Activated CD4-positive, alpha-beta T cell treated with anti-CD3 and anti-CD28 coated beads for 4 hours (primary cell): ENCODE measurements at places on chromosomes 13 and 19.

DNA sequence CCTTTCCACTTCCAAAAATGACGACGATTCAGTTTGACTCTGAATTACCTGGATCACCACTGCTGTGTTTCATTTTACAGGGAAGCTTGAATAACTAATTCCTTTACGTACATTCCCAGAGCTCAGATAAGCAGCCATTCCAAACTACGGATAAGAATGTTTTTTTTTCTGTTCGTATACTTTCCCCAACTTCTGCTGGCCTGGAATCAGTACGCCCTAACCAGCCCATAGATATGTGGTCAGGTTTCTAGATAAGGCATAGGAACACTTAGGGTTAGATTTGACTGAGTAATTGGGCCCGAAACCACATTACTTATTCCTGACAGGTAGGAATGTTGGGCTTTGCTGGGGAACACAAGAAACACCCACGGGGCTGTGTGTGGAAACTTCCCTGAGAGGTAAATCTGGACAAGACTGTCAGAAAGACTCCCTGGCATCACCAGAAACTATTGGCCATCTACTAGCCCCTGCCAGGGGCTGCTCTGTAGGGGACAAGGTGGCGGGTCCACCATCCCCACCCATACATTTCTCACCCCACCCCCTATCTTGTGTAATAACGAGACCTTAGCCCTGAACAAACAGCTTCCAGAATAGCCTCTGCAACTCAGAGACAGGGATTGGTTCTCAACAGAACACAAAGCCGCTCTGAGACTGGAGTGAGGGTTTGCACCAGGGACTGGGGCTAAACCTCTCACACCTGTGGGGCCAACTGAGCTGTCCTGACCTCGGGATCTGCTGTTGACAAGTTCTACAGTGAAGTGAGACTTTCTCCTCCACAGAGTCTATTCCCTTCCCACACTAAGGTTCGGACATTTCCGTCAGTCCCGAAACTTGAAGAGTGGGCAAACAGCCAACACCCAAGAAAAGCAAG, 15.6 kb downstream of the RHPN2 start:
- no peak for DNase-seq

DNA sequence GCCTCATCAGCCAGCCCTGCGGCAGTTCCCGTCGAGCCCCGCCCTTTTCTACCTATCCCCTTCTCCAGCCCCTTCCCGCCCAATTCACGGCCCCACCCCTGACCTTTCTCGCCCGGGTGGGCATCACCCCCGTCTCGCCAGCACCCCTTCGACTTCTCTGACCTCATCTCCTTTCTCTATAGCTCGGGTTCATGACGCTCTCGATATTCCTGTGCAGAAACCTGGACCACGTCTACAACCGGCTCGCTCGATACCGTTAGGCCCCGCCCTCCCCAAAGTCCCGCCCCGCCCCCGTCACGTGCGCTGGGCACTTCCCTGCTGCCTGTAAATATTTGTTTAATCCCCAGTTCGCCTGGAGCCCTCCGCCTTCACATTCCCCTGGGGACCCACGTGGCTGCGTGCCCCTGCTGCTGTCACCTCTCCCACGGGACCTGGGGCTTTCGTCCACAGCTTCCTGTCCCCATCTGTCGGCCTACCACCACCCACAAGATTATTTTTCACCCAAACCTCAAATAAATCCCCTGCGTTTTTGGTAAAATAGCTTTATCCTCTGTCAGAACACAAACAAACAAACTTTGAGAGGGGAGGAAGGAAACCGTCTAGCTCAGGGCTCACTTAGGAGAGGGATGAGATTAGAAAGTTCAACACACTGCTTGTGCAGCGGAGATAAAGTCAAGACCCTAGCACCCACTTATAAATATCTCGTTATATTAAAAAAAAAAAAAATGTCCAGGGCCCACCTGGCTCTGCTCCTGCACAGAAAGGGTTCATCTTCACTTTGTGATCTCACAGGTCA, 5.1 kb downstream of the CD37 start:
- DNase-seq, result no peak

DNA sequence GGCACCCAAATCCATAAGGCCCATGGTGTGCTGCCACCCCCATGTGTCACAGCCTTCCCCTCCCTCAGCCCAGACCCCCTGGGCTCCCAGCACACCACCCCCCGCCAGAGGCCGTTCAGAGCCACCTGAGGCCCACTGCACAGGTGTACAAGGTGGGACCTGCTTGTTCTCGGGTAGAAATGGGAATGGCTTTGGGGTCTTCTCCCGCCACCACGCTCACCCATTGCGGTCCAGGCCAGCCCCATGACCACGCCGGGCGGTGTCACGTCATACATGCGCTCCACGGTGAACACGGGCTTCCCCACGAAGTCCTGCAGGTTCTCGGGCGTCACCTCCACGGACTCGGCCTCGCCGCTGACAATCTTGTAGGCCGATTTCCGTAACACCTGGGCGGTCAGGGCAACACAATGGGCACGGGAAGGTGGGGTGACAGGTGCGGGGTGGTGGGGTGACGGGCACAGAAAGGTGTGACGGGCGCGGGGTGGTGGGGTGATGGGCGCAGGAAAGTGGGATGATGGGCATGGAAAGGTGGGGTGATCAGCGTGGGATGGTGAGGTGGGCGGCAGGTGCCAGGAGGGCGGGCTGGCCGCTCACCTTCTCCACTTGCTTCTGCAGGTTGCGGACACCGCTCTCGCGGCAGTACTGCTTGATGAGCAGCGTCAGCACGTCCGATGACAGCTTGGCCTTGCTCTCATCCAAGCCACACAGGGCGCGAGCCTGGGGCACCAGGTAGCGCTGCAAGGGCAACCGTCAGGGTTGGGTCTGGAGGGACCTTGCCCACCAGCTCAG, 4.3 kb downstream of the RPL36 start:
- no peak for DNase-seq

GRCh38 chr13:32390048-32390447, 37.9 kb downstream of the N4BP2L1 start:
- no peak for DNase-seq

GRCh38 chr13:107216046-107216755, 648.3 kb upstream of the ARGLU1 start:
- no peak for DNase-seq

DNA sequence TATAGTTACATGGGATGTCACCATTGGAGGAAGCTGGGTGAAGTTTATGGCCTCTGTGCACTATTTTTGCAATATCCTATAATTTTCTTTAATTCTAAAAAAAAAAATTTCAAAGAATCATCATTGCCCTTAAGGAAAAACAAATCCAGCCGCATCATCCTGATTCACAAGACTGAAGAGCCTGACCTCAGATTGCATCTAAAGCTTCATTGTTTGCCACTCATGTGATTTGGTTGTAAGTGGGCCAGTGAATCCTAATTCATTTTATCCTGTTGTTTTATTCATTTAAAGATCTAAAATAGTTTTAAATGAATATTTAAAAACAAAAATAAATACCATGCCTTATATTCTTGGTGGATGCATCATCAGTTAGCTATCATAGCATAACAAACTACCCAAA, 504.5 kb downstream of the TBC1D4 start:
- DNase-seq, result no peak

DNA sequence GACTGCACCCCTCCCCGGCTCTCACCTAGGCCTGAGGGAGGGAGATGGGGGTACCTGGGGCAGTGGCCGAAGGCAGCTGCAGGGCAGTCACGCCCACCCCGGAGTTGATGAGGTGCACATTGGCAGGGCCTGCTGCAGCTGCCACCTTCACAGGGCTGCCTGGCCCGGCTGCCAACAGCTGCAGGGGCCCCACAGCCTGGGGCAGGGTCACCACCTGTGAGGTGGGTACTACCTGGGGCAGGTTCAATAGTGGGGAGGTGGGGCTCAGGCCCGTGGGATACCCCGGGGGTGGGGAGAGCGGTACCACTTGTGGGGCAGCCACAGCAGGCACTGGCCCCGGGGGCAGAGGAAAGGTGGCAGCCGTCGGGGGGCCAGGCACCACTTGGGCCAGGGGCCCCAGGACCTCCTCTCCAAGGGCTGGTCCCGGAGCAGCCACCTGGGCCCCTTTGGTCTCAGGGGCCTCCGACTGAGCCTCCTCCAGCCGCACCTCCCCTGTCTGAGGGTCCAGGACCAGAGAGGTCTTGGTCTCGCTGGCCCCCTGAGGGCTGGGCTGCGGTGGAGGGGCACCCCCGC, 2.7 kb downstream of the SIX5 start:
- DNase-seq, result no peak

- no peak for DNase-seq
Observed at GRCh38 chr13:95060014-95060519, 241.2 kb downstream of the ABCC4 start.

DNA sequence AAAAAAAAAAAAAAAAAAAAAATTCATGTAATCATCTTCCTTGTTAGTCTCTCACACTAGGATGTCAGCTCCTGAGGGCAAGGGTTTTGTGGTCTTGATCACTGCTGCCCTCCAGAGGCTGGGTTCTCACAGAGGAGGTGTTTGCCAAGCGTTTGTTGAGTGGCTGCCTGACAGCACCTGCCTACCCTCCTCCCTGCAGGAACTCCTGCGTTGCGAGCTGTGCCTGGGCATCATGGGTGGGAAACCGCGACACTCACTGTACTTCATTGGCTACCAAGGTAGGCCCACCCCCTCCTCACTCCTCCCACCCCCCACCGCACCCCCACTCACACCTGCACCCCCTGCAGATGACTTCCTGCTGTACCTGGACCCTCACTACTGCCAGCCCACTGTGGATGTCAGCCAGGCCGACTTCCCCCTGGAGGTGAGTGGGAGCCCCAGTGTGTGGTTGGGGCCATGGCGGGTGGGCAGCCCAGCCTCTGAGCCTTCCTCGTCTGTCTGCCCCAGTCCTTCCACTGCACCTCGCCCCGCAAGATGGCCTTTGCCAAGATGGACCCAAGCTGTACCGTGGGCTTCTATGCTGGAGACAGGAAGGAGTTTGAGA, 8.1 kb downstream of the ATG4D start:
- DNase-seq, result no peak

GRCh38 chr19:41792513-41793413, 3.6 kb upstream of the CEACAM3 start:
- peak; percentile 33 for DNase-seq

DNA sequence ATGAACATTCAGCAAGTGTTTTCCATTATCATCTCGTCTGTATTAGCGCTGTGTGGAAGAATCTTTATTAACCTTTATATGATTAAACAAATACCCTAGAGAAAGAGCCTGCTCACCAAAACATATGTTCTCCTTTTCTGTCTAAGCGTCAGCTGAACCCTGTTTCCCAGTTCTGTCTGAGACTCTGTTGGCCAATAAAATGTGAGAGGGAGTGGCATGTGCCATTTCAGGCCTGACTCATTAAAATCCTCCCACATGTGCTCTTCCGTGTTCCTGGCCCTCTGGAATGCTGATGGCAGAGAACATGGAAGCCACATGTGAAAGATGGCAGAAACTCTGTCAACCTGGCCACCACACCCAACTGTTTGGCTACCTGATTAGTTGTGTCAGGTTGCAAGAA, 181.9 kb upstream of the EDNRB start:
- no peak for DNase-seq

DNA sequence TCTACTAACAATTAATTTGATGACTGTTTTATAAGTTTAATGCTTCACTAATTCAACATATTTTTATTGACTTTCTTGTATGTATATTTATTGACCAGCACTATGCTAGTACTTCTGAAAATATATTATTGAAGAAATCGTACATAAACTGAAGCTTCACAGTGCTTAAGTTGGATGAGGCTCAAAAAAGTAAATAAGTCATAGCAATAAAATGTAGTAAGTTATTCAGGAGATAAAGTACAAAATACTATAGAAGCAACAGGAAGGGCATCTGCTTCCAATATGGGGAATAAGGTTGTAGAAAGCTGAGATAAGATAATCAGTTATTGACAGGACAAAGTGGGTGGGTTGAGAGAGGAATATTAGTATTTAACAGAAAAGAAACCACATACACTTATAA, 944.9 kb upstream of the MIR17HG start:
- no peak for DNase-seq

- no peak for DNase-seq
Observed at GRCh38 chr13:109251956-109252355, 534.4 kb downstream of the IRS2 start.

DNA sequence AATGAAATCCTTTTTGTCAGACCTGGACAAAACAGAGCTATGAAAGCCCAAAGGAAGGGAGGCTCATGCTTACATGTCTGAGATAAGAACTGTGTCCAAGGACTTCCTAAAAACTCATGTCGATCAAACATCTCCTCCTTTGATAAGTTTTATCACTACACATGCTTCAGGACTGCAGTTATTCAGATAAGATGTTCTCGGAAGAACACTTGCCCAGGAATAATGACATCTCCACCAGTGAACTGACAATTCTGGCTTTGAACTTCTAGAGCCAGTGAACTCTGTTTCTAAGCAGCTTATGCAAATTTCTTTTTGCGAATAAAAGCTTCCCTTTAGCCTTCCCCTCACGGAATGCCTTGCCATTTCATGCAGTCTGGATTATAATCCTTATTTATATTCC, 561.6 kb downstream of the TBC1D4 start:
- no peak for DNase-seq

- no peak for DNase-seq
Observed at GRCh38 chr19:44620667-44621066, 7.3 kb downstream of the IGSF23 start.

DNA sequence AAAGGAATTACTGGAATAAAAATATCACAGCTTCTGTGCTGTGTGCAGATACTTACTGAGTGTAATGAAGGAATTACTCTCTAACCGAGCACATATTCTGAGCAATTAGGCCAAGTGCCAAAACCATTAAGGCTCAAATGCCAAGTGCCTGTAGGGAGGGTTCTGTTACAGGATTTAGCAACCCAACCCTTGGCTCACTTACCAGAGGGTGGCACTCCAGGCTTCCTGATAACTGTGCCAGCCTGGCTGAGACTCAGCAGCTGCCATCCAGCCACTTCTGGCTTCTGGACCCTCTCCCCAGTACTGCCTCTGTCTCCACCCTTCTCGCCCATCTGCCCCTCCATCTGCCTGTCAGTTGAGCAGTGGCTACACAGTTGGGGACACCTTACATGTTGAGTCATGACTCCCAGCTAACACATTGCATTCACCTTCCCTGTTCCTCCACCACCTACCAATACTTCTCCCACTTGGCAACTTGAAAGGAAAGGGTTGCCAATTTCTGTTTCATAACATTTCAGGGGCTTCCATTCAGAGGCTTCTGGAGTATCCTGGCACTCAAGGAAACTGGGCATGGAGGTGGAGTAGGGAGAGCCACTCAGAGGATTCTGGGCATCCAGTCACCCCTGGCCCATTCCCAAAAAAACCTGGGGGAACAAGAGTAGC, 110.5 kb downstream of the COG6 start:
- no peak for DNase-seq

GRCh38 chr13:34738254-34738992, 203.6 kb upstream of the NBEA start:
- DNase-seq, result no peak
